ENCODE measurements at places on chromosomes 3 and 15. TPM values are rescaled to one million over a fixed set of nuclear protein-coding genes. Genes with fewer than 3 reads are reported as not detected.

The ONECUT1 gene
- not detected for total RNA-seq

The CHRFAM7A gene
- total RNA-seq = 10.8 TPM

The SLC38A3 gene
- total RNA-seq = not detected

The ROBO2 gene
- total RNA-seq = 5.9 TPM

- DNase-seq = no peak
These were observed 382.7 kb upstream of the NPAP1 start for GRCh38 chr15:24292837-24293236.

DNA sequence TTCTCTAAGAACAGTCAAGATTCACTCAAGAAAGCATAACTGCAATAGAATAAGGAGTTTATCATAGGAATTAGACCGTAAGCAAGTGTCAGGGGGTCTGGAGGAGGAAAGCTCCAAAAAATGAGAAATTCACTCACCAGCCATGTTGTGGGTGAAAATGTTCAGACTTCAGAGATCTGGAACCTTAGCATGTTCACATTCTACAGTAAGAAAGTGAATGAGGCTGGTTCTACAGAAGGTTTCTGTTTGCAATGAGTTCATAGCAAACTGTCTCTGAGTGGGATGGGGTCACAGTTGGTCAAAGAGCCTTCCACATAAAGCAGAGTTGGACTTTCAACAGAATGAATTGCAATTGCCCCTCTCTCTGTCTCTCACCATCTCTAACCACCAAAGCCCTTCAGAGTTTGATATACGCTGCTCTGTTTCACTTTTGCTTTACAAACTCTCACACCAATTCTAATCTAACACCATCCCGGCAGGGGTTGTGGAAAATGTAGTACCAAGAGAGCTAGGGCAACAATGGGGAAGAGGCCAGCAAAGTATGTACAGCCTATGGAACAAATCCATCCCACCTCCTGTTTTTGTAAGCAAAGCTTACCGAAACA, 581.8 kb upstream of the UBE2E2 start:
- no peak for DNase-seq

DNA sequence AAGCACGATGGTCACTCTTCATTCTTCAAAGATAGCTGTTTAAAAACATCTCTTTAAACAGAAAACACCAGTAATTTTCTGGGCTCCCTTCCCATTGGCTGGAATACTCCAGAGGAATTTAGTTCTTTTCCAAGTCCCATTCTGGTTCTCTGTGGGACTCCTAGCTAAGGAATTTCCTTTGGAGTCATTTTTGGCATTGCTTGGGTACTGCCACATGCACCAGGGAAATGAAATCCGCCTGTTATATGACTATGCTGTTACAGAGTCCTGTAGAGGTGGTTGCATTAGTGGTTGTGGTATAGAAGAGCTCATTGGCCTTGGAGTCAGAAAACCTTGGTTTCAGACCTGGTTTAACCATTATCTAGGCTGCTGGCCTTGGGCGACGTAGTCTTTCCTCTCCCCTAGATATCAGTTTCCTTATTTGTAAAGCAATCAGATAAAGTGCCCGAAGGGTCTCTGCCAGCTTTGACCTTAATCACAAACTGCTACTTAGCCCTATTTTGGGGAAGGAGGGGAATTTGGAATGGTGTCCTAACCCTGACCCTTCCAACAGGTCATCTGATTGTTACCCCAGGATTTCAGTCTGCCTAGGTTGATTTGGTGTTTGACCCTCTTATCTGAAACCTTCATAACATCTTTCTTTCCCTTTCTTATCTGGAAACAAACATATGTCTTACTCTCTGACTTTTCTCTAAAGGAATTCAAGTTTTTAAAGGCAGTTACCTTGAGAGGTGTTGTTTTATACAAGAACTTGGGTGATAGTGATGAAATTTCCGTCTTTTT, 13.4 kb downstream of the RTP1 start:
- DNase-seq = no peak

DNA sequence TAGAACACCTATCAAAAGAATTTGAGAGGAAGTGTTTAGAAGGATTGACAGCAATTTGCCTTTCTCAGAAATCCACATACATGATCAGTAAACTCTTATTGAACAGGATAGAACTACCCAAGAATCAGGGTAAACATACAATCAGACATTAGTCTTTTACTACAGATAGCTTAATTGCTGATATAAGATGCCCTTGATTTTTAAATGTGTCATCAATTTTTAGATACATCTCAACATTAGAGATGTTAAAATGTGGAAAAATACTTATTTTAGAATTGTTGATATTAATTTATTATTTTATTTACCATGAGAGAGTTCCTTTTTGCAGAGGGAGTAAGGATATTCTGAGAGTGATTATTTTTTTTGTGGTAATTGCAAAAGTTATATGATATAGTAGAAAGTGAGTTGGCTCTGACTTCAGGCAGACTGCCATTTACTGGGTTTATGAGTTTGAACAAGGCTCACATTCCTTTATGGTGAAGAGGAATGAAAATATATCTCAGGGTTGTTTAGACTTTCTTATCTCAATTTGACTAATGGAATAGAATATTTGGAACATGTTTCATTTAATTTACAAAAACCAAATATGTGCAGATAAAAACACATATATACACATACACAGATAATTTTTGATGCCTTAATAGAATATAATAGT, 302.8 kb upstream of the GOLIM4 start:
- DNase-seq = no peak

DNA sequence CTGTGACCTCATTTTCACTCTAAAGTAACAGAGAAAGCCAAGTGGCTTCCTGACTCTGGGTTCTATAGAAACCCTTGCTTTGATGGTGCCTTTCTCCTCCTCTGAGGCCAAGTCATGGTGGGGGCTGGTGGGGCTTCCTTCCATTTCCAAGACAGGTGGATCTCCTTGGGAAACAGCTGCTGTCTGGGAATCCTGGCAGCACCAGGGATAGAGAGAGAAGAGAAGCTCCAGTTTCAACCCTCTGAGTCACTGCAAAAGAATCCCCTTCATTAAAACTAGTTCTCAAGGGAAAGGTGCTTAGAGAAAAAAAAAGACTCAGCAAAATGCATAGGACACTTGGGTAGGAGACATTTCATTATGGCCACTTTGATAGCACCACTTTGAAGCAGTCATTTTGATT, 614.4 kb downstream of the FHIT start:
- no peak for DNase-seq

DNA sequence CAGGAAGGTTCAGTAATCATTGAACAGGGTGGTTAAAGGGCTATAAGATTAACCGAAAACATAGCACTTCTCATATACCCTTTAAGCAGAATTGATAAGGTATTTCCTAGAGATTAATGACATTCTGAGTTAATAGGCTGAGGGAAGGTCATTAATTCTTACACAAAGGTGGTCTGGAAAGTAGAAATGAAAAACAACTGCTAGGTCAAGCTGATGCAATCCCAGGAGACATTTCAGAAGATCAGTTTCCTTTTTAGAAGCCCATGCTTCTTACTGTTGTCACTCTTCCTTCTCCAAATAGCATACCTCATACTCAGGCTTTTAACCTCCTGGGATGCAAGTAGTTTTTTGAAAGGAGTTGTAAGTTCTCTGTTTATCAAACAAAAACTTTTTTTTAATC, 8.8 kb downstream of the FILIP1L start:
- DNase-seq = no peak
